ENCODE measurements at places on chromosomes 12 and 14.
A peak's percentile ranks its signal among the peaks of the same experiment; 100 is the strongest.

GRCh38 chr14:90721619-90722305 is 94.5 kb downstream of the TTC7B start:
- DNase-seq, result no peak

GRCh38 chr12:103580026-103580425 is 7.0 kb upstream of the STAB2 start:
- no peak for DNase-seq

DNA sequence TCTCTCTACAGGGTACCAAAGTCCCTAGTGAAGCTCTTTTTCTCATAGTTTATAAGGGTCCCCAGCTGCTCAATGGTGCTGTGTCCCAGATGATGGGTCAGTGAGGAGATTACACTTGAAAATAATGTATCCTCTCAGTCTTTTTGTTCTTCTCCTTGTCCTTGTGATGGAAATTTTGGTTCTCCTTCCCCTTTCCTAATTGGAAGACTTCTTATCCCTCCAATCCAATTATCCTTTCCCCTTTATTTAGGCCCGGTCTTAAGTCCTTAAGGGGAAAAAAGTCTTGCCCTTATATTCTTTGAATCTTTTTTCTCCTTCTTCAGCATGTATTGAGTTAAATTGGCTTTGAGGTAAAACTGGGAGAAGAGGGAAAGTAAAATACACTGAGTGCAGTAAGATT is 126.1 kb upstream of the PTPRQ start:
- DNase-seq, result no peak

DNA sequence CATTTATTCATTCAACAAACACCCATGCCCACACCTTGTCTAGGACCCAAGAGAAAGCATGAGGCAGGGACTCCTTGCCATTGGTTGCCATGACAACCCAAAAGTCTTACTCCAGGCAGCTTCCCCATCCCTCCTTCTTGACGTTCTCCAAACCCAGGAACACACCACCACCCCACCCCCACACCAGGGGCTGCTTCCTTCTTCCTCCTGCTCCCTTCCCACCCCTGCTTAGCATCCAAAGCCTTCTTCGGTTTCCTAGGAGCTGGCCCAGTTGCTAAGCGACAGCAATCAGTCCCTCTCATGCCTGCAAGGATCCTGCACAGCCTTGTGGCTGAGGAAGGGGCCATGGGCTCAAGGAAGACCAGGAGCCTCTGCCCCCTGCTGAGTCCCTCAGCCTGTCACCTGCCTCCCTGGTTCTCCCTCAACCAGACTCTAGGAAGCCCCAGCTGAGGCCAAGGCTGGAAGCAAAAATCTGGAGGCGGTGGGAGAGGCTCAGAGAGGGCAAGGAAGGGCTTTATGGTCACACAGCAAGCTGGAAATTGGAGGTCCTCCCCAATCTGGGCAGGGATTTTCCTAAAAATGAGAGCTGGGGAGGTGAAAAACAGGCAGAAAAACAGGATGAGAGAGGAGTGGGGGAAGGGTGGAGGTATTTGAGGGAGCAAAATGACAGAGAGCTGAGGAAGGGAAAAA is 15.4 kb downstream of the RASAL1 start:
- DNase-seq, result no peak

DNA sequence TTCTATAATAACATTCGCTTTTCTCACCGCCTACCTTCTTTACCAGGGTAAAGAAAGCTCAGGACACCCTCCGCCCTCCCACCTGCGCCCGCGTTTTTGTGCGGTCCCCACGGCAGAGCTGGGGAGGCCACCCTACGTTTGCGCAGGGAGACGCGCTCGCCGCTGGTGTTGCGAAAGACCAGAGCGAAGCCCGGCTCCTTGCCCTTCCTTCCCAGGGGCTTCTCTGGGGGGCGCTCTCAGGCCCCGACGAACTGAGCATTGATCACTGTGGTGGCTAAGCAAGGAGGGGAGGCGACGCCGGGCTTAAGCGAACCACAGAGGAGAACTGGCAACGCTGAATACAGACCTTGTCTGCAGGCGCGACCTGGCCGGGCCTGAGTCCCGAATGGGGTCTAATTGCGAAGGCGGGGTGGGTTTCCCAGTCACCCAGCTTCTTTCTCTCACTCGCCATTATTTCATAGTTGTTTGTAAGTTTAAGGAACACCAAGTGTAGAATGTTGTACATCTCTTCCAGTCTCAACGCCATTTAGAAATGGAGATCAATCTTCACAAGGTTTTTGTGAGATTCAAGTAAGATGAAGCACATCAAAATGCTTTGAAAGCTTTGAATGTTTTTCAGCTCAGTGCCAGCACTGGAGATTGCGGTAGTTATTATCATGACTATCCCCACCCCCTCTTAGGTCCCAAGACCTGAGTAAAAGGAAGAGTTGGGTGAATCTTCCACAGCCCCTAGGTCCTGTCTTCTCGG is 1.7 kb upstream of the NKX2-1 start:
- DNase-seq, result no peak

DNA sequence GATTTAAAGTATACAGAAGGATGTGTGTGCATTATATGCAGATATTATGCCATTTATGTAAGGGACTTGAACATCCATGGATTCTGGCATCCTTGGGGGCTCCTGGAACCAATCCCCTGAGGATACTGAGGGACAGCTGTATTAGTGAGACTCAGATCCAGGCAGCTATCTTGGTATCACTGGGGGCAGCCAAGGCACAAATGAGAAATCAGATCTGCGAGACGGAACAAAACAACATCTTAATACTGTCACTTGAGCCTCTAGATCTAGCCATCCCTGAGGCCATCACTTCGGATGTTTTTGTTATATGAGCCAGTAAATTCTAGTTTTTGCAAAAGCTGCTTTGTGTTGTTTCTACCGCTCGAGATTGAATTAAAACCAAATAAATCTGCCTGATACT is 175.1 kb upstream of the SFSWAP start:
- DNase-seq, result no peak

- DNase-seq, result no peak
Observed at GRCh38 chr12:28486521-28486920, 296.3 kb downstream of the CCDC91 start.

DNA sequence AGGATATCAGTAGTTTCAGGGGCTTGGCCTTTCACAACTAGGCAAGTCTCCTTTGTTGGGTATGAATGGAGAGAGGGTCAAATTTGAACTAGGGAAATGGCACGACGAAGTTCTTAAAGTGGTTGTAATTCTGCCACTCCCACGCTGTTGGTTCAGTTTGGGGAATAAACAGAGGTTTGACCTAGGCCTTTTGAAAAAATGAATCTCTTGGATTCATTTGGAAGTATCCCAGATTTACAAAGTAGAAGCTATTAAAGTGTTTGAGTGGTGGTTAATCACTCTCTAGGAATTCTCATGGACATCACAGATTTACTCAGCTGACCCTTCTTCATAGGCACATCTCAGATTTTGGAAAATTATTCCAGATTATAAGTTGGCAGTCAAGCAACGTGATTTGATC is 14.8 kb downstream of the BATF start:
- DNase-seq, result no peak

DNA sequence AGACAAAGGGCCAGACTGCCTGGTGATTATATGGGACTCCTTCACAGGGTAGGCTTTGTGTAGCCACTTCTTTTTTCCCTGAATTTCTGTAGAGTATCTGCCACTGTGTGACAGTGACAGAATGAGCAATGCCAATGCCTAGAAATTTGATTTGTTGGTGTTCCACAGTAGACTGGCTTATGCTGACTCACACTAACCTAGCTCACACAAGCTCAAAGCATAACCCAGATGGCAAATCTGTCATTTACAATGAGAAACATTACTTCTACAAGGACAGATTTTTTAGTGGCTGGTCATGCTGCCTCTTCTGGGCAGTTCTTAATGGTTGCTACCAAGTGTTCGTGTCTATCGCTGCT is 15.9 kb downstream of the CFAP251 start:
- DNase-seq, result no peak

DNA sequence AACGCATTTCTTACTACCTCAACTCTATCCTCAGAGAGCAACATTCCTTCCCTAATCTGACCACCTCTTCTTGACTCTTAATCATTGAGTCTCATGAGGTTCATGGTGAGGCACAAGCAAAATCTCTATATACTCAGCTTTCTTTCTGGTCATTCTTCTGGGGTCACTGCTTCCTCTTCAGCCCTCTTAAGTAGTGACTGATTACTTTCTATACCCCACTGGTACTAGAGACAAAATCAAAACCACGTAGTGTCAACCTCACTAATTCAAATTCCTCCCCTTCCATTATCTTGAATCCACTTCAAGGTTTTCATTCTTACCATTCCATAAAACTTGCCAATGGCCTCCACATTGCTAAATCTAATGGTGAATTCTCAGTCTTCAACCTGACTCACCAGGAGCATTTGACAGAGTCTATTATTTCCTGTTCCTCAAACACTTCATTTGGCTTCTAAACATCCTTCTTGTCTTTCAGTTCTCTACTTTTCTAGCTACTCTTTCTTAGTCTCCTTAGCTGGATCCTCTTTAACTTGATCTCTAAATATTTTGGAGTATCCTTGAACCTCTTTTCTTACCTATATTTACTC is 6.8 kb downstream of the WDHD1 start:
- no peak for DNase-seq

- no peak for DNase-seq
Observed at GRCh38 chr12:30191696-30192455, 408.1 kb upstream of the TMTC1 start.

GRCh38 chr12:59595883-59596540 is at the start of gene SLC16A7:
Gene SLC16A7, plus strand, starts transcription at chr12:59596029. Its CDS starts 108,773 bp downstream, at chr12:59704802.
- DNase-seq, result peak; percentile 78
